Activated CD4-positive, alpha-beta T cell treated with anti-CD3 and anti-CD28 coated beads, Interleukin-2, amount 50 U/mL, for 4 hours (primary cell): ENCODE measurements at places on chromosomes 11 and 22.
A peak's percentile ranks its signal among the peaks of the same experiment; 100 is the strongest.

- no peak for DNase-seq
These were observed 97.1 kb downstream of the RPL27A start for GRCh38 chr11:8779732-8780131.

- DNase-seq, result no peak
These were observed 27.7 kb downstream of the SMCO4 start for GRCh38 chr11:93515441-93516025.

DNA sequence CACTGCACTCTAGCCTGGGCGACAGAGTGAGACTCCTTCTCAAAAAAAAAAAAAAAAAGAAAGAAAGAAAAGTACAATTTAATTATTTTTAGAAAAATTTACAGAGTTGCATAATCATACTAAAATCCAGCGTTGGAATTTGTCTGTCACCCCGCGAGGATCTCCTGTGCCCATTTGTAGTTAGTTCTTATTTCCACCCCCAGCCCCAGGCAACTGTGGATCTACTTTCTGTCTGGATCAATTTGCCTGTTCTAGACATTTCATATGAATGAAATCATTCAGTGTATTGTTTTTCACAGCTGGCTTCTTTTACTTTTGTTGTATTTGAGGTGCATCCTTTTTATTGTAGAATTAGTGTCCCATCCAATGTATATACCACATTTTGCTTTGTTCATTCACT lies 102.6 kb upstream of the RASSF10 start:
- DNase-seq, result no peak

DNA sequence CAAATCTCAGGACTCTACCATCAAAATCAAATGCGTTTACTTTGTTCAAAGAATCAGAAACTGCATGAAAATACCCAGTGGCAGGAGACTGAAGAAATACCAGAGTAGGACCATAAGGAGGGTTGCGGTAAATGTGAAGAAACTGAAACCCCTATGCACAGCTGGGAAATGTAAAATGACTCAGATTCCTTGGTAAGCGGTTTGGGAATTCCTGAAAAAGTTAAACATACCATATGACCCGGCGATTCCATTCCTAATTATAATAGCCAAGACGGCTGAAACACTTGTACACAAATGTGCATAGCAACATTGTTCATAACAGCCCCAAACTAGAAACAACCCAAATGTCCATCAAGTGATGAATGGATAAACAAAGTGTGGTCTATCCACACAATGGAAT lies 114.1 kb upstream of the GRAMD1B start:
- DNase-seq, result no peak

GRCh38 chr11:33829430-33830141 lies 55.3 kb upstream of the FBXO3 start:
- peak; percentile 54 for DNase-seq

DNA sequence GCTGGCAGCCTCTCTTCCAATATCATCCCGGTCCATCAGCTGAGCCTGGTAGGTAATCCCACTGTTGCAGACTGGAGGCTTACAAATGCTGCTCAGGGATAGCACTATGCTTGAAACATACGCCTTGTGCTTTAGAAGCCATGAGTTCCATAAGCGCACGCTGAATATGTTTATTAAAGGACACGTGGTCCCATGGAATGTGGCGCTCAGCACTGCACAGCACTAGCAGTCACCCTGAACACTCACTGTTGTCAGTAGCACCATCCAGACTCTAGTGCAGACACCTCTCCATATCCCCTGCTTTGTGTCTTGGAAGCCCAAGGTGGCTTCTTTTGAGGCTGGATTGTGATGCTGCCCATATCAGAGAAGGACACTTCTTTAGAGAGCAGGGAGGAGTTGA lies 120.9 kb downstream of the MAML2 start:
- DNase-seq, result no peak

DNA sequence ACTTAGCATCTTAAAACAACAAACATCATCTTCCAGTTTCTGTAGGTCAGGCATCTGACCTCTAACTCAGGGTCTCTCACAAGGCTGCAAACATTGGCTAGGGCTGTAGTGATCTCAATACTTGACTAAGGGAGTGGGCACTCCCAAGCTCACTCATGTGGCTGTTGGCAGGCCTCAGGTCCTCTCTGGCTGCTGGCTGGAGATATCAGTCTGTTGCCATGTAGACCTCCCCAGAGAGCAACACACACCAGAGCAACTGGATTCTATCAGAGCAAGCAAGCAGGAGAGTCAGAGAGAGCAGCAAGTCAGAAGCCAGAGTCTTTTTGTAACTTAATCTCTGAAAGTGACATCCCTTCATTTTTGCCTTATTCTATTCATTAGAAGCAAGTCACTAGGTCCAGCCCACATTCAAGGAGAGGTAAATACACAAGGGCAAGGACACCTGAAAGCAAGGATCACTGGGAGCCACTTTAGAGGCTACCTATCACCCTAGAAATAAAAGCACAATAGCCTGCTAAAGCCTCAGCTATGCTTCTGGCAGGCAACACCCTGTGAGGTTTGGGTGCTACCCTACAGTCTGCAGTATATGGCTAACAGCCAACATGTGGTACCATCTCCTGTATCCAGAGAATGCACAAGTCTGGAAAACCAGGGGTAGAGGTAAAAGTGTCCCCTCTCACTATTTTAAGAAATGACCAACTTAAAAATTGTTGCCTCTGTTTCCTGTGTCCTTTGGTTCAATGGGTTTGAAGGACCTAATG lies 33.5 kb upstream of the CD44 start:
- DNase-seq, result no peak

- DNase-seq, result no peak
These were observed 41.2 kb downstream of the IGLL5 start for GRCh38 chr22:22928666-22929380.

- DNase-seq, result no peak
These were observed 26.4 kb upstream of the OAF start for GRCh38 chr11:120184371-120184945.

GRCh38 chr22:30056015-30056414 lies 24.2 kb upstream of the HORMAD2 start:
- DNase-seq, result no peak

GRCh38 chr11:66219846-66220565 lies 48.4 kb upstream of the RAB1B start:
- no peak for DNase-seq

DNA sequence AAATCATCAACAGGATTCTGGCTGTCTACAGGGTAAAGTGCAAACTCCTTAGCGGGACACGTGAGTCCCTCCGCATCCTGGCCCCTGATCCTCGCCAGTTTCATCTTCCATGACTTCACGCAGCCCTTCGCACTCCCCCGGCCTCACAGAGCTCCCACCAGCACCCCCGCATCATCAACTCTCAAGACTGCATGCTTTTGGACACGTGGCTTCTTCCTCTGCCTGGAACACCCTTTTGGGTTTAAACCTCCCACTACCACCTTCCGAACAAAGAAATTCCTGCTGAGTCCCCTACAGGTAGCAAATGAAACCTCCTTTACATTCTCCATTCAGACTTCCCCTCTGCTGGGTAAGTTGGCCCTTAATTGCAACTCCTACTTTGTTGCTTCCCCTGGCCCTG lies 12.6 kb upstream of the EIF3M start:
- no peak for DNase-seq

- DNase-seq, result no peak
These were observed 70.4 kb downstream of the FBXO7 start for GRCh38 chr22:32544953-32545558.

- DNase-seq, result no peak
These were observed 3.5 kb upstream of the IFITM2 start for GRCh38 chr11:304061-304506.

- no peak for DNase-seq
These were observed 12.8 kb downstream of the TNRC6B start for GRCh38 chr22:40190501-40190900.

DNA sequence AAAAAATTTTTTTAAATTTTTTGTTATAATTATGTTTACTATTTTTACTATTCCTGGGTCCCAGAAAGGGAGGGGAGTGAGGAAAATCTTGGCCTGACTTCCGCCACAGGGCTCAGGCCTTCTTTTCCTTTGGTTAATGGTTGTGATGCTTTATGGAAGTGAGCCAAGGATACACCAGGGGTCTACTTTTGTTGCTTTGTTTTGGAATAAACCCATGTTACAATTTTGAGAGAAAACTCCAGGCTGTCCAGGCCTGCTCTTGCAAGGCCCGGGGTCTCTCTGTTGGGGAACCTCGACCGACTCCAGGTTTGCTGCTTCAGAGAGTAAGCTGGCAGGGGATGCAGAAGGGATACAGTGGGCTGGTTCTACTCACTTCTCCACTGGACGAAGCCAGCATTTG lies 84.7 kb downstream of the ABTB2 start:
- no peak for DNase-seq

DNA sequence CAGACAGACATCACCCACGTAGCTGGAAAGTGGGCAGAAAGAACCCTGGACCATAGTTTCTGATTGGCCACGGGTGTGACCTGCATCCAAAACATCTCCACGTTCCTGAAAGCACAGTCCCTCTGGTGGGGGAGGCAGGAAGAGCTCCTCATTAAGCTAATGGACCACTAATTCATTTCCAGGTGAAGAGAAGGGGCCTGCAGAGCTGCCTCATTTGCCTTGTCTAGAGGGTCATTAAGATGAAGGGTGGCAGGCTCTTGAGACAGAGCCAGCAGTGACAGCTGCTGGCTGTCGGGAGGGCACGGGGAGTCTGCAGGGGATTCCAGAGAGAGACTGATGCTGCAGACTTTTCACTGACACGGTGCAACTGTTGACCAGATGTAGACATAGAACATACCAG lies 149.6 kb upstream of the OPCML start:
- no peak for DNase-seq

GRCh38 chr11:110015695-110016094 lies 77.5 kb upstream of the ZC3H12C start:
- no peak for DNase-seq

DNA sequence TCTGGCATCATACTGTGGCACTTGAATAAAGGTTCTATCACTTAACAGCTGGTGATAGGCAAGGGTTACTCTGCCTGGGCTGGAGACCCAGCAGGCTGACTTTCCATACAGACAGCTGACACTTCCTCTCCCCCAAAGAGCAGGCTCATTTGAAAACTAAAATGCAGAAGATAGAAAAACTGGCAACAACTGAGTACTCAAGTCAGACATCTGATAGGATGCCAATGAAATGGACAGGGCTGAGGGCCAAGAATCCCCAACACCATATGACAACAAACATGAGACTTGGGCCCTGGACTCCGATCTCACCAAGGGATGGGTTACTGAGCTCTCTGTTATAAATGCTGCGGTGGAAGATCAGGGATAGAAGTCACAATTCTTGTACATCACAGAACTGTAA lies 237.2 kb downstream of the LRRC4C start:
- no peak for DNase-seq

GRCh38 chr11:36215693-36216060 lies 73.5 kb downstream of the COMMD9 start:
- no peak for DNase-seq

GRCh38 chr11:19862091-19862490 lies 149.5 kb downstream of the NAV2 start:
- DNase-seq, result no peak

DNA sequence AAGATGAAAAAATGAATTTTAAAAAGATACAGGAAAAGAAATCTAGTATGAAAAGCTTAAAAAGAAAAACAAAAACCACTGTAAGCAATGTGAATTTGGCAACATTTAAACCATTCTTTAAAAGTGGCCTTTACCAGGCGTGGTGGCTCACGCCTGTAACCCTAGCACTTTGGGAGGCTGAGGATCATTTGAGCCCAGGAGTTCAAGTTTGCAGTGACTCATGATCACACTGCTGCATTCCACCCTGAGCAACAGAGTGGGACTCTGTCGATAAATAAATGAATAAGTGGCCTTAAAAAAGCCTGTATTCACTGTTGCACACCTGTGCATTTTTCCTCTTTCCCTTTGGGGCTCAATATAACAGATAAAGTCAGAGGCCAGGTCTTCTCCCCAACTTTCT lies 69.2 kb downstream of the RAB30 start:
- no peak for DNase-seq

DNA sequence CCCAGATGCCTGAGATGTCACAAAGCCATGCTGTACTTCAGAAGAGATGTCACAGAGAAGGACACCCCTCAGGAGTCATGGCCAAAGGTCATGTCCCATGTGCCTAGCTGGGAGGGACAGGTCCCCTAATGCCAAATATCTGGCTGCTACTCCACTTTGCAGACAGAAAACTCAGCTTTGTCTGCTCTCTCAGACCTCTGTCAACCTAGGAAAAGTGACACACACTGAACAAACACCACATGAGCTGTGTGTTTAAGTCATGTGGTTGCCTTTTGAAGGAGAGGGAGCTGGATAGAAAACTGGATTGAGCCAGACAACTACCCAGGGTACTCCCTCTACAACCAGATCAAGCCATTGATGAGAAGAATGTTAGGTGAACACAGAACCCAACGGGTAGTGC lies 3.5 kb downstream of the TRIM66 start:
- DNase-seq, result no peak

- DNase-seq, result no peak
These were observed 24.6 kb downstream of the RPL3 start for GRCh38 chr22:39294571-39295468.

GRCh38 chr22:27801202-27801615 lies 347 bp downstream of the MN1 start:
- peak; percentile 12 for DNase-seq

- no peak for DNase-seq
These were observed 118.8 kb upstream of the KIRREL3 start for GRCh38 chr11:127119356-127119755.

DNA sequence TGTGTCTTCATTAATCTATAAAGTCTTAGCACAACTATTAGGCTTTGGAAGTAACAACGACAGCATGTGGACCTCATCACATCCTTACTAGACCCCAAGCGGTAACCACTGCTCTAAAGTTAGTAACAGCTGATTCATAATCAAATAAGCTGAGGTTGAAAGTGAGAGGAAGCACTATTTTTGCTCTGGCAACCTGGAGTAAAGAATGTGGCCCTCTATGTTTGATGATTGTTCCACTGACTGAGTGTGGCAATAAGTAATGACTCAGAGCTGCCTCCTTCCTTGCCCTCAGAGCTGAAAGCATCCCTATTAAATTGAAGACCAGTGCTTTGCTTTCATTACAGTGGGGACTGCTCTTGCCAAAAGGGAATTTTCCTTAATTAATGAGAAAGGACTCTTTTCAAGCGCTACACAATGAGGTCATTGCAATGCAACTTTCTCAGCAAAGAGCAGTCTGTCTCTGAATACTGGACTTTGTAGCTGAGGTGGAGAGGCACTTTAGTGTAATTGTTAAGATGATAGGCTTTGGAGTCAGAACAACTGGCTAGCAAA lies 906.1 kb upstream of the RAG2 start:
- DNase-seq, result no peak

DNA sequence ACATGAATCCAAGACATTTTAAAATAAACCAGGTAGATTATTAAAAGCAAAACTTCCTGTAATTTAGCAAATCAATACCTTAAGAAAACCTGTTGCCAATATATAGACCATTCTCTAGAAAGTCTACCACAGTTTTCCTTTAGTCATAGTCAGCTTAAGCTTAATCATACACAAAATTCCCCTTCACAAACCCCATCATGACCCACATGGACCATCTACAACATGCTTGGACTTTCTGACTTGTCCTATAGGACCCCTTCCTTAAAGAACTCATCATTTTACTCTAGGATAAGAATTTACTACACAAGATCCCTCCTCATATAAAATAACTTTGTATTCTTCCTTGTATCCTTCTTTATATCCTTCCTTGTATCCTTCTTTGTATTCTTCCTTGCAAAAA lies 16.2 kb upstream of the RNASEH2C start:
- no peak for DNase-seq

GRCh38 chr11:63635762-63636465 lies 21.7 kb upstream of the PLAAT3 start:
- peak; percentile 70 for DNase-seq

- DNase-seq, result peak; percentile 44
These were observed 20.8 kb upstream of the CHKA start for GRCh38 chr11:68142028-68142412.

- no peak for DNase-seq
These were observed 89.5 kb upstream of the DBX1 start for GRCh38 chr11:20249796-20250195.
